ENCODE measurements at places on chromosomes 12 and 14.

DNA sequence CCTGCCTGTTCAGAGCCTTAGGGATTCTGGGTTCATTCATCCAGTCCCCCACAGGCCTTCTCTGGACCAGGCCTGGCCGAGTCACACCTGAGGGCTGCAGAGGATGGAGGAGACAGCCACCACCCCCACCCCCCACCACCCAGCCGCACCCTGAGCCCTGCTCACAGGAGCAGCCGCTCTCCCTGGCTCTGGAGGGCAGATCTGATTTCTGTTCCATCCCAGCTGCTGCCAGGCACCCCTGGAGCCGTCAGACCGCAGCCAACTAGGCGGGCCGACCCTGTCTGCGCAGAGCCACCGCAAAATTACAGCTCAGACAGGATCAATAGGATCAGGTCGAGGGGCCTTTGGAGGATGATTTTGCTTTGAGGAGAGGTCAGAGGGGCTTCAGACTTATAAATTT is 154.6 kb upstream of the MYL2 start:
- no peak for ATAC-seq

GRCh38 chr14:104689881-104690711 is 678 bp downstream of the INF2 start:
- peak; percentile 25 for ATAC-seq

- ATAC-seq, result no peak
Measured at GRCh38 chr14:32710731-32711680, 227.7 kb upstream of the NPAS3 start.

DNA sequence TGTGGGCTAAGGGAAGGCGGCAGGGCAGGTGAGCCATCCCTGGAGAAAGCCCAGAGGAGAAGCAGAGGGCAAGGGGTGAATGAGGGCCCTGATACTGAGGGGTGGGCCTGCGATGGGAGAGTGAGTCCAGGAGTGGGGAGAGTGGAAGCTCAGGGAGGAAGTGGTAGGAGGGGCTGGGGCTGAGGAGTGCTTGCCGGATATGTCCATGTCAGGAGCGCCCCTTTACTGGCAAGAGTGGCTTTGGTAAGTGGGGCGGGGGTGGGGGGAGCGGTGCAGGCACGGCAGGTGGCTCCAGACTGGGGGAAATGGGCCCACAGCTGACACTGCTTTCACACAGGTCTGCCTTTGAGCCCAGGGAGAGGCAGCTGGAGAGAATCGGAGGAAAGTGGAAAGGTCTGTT is 86.4 kb upstream of the GPR68 start:
- ATAC-seq, result peak; percentile 37

GRCh38 chr12:12088147-12088546 is 17.4 kb downstream of the BCL2L14 start:
- no peak for ATAC-seq

- ATAC-seq, result no peak
Measured at GRCh38 chr14:53032838-53033390, 82.1 kb upstream of the FERMT2 start.

GRCh38 chr12:110960795-110961194 is 40.4 kb upstream of the MYL2 start:
- no peak for ATAC-seq

DNA sequence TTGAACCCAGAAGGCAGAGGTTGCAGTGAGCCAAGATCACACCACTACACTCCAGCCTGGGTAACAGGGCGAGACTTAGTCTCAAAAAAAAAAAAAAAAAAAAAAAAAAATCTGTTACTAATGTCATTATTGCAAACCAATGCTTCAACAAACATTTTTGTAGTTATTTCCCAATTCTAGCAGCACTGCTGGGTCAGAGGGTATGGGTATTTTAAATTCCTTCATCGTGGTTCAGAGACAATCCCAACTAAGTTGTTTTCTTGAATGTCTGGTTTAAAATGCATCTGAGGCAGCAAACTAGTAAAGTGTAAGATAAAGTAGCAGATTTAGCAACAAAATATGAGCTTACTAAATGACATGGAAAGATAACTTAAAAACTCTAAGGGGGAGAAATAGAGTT is 65.6 kb downstream of the FERMT2 start:
- no peak for ATAC-seq

DNA sequence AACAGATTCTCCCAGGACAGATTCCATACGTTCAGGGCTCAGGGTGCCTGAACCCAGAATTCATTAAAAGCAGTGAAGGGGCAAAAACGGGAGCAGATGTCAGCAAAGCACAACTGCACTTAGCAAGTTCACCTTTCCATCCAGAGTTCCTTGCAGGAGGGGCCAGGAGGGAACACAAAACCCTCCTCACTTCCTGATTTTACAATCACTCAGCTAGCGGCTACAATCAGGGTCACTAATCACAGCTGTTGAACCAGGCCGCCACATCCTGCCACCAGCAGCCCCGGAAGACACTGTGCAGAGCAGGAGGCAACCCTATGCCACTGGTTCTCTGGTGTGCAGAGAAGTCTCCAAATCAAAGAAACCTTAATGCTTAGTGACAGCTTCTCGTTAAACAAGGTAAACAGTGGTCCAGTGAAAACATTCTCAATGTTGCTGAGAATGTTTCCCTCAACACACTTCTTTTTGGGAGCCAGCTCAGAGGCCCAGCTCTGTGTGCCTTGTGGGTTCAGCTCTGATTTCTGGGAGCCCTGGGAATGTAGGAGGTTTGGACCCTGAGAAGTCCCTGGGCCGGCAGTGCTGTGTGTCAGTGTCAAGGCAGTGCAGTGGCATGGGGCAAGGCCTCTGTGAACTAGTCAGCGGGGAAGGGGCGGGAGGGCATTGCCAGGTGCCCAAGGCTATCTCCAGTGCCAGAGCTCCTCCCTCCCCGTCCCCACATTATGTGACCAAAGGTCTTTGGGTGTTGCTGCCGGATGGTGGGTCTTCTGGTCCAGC is 54.5 kb downstream of the VCPKMT start:
- peak; percentile 46 for ATAC-seq

DNA sequence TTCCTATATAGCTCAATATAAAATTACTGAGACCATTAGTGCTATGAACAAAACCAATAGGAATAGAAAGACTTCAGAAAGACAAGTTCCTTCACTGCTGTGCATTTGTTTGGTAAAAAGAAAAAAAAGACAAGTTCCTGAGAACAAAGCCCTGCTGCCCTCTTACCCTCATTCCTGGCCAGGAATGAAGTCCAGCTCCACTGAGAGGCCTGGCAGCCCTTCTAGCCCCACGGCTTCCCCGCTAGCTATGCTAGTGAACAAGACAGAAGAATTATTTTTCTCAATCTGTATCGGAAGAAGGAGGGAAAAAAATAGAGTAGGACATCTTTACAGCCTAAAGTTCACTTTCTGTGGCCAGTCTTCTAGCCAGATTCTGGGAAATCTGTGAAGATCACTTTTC is 1.6 kb downstream of the MFAP5 start:
- ATAC-seq, result no peak

DNA sequence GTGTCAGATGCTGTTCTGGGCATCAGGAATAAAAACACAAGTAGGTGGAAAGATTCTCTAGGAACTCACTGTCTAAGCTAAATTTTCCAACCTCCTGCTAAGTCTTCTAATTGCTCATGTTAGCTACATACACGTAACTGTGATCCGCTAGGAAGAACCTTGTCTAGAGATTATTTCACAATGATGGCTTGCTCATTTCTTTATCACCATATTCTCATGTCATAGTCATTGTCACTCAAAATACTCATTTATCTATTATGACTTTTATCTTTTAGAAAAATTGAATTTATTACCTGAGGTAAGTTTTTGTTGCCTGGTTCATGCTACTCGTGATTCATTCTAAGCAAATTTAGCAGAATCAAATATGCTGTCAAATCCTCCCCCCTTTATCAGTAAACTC is 1402.4 kb upstream of the FLRT2 start:
- ATAC-seq, result no peak

- ATAC-seq, result peak; percentile 95
Measured at GRCh38 chr14:64444984-64445845, 20.1 kb upstream of the AKAP5 start.

- no peak for ATAC-seq
Measured at GRCh38 chr12:66258011-66258410, 44.3 kb upstream of the HELB start.

DNA sequence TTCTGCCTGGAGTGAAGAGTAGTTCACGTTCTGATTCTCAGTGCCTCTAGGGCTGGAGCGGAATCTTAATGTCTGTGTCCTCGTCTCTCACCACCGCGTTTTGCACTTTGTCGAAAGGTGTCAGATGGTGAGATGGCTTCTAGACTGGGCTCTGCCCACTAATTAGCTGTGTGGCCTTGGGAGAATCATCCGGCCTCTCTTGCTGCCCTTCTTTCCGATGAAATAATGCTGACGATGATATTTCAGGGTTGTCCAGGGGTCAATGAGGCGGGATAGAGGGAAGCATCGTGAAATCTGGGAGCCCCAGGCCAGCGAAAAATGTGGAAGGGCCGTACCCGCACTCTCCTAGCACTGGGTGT is 811 bp upstream of the GALNT16 start:
- ATAC-seq, result no peak

GRCh38 chr14:61215222-61216020 is 65.7 kb downstream of the TMEM30B start:
- no peak for ATAC-seq

GRCh38 chr14:24329736-24330135 is 5.1 kb downstream of the ADCY4 start:
- peak; percentile 44 for ATAC-seq

DNA sequence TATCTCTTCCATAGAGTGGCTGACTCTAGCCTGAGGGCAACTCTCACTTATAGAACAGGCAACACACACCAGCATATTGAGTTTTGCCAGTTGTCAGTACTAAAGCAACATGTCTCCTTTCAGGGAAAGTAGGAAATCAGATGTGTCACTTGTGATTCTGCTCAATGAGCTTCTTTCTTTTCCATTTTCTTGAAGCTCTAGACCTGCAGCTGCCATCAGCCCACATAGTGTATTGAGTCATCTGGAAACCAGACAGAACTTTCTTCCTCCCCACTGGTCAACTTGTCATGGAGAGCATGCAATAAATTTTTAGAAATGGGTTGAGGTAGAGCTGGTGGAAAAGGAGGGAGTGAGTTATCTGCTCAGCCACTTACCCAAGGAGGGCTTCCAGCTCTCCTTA is 209.0 kb upstream of the PLEKHG7 start:
- ATAC-seq, result peak; percentile 60

DNA sequence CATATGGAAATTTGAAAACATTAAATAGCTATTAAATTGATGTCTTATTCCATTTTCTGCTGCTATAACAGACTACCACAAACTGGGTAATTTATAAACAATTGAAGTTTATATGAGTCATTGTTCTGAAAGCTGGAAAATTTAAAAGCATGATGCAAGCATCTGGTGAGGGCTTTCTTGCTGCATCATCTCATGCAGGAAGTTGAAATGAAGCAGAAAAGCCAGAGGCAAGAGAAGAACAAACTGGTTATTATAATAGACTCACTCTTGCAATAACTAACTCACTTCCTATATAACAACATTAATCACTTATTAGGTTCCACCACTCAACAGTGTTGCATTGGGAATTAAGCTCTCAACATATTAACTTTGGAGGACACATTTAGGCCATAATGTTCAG is 1277.4 kb downstream of the LRFN5 start:
- ATAC-seq, result no peak

GRCh38 chr14:53295985-53296582 is 143.0 kb upstream of the DDHD1 start:
- no peak for ATAC-seq

DNA sequence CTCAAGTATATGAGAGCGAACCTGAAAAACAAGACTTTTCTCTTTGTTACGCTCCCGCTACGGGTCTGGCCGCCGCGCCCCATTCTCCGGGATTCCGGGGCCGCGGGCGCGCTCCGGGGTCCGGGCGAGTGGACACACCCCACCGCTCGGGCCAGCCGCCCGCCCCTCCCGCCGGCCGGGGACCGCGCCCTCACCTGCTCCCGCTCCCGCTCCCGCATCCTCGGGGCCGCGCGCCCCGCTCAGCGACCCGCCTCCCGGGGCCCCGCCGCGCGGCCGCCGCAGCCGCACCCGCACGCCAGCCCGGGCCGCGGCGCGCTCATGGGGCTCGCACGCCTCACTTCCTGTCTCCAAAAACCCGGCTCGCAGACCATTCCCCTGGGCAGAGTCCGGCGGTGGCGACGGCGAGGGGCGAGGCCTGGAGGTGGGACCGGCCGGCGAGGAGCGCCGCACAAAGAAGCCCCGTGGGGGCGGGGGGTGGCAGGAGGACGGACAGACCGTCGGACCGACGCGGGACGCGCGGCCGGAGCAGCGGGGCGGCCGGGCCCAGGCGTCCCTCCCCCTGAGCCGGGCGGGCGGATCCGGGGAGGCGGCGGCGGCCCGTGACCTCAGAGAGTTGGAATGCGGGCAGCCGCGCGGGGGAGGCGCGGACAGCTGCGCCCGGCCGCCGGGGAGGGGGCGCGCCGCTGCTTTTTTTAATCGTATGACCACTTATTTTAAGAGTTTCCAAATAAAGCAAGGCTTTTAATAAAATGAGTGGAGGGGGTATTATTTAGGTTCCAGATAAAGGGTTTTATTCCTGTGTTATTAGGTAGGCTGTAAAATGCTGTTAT is at the start of gene PTPN21:
TSS of gene PTPN21 (minus strand) at position 551 of the 830 bp plus-strand sequence. CDS start 4,590 bp downstream, outside the sequence.
- ATAC-seq, result peak; percentile 11

GRCh38 chr12:65948320-65949008 is 124.2 kb downstream of the HMGA2 start:
- no peak for ATAC-seq

DNA sequence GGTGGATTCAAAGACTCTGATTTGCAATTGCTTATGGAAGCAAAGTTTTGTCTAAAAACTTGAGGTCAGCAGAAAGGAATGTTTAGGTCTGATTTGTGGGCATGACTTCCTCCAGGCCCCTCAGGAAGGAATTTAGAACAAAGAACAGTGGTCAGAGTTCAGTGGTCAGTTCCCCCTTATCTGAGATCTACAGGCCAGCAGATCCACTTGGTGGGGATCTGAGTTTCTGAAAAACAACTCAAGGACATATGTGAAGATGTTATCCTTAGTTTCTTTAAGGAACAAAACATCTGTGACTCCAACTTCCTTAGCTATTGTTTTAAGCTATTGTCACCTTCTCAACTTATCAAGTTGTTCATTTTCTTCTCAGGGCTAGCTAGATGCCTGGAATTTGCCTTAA is 28.0 kb upstream of the NAA30 start:
- no peak for ATAC-seq

GRCh38 chr14:78401866-78402265 is 231.7 kb downstream of the NRXN3 start:
- ATAC-seq, result no peak

DNA sequence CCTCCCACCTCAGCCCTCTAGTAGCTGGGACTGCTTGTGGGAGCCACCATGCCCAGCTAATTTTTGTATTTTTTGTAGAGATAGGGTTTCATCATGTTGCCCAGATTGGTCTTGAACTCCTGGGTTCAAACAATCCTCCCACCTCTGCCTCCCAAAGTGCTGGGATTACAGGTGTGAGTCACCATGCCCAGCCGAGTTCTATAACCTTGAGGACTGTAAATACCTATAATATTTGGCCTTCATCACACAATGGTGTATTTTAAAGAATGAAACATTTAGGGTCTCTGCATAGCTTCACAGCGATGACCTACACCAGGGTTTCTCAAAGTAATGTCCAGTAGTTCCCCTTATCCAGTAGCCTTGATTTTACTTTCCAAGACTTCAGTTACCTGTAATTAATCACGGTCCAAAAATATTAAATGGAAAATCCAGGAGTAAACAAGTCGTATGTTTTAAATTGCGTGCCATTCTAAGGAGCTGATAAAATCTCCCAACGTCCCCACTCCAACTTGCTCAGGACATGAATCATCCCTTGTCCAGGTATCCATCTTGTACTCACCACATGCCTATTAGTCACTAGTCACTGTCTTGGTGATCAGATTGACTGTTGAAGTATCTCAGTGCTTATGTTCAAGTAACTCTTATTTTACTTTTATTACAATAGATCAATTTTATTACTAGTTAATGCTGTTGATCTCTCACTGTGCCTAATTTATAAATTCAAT is 368.2 kb downstream of the BTG1 start:
- ATAC-seq, result peak; percentile 53

Data from activated CD4-positive, CD25-positive, alpha-beta regulatory T cell treated with anti-CD3 and anti-CD28 coated beads, Interleukin-2, amount 50 U/mL, for 24 hours (primary cell).